Dermis microvascular lymphatic vessel endothelial cell (primary cell): ENCODE measurements at places on chromosomes 1 and 21.

DNA sequence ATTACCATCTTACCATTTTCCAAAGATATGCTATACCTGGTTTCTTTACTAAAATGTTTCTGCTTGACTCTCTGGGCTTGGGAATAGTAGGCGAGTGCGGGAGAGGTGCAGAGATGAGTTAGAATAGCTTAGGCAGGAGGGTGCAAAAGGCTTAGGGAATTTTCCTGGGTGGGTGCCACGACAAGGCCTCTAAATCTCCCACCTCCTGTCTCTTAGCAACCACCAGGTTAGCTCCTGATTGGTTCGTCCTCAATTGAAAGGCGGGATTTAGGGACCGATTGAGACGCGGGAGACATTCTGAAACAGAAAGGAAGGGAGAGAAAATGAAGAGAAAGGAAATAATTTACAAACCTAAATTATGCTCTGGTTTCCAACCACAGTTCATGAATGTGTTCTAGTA lies 3.1 kb downstream of the ACKR1 start:
- DNase-seq = no peak

DNA sequence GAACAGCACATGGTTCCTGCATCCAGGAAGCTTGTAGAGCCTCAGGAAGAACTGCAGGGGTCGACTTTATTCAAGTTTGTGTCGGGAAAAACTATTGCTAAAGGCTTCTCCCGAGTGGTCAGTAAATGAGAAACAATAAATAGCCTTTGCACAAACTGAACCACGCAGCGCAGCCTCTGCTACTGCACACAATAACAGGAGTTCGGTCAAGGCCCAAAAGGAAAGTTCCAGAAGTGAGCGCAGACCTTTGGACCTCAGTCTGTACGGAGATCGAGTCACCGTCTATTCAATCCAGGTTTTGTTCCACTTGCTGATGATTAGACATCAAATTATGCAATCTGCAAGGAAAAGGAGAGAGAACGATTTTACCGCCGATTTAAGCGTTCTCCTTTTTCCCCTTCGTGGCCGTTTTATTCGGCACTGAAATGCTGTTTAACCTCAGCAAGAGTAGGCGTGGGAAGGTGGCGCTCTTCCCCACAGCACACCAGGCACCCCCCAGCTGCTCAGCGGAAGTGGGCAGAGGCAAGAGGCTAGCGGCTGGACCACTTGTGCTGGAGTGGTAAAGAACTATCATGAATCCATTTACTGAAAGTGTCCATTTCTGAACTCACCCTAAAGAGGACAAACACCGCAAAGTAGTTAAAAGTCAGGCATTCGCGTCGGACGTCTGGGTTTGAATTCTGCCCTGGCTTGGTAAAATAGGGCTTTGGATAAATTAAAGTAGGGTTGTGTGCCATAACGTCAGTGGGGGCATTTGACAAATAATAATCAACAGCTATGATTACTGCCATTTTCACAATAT lies 6.1 kb upstream of the LHX8 start:
- no peak for DNase-seq

DNA sequence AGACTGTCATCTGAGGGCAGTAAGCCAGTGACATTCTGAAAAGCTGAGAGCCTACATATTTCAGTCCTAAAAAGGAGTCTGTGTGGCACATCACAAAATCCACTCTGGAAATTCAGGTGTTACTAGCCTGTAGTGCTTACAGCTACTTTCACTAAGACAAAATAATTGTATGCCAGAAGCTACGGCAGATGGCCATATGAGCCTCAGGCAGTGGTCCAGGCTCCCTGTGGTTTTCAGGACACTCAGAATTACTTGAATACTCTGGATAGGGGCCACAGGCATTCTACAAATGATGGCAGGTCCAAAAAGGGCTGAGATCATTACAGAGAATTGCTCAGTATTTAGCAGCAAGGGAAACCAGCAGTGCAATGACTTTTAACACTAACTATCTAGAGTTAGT lies 527.1 kb downstream of the MRPL39 start:
- DNase-seq = no peak

DNA sequence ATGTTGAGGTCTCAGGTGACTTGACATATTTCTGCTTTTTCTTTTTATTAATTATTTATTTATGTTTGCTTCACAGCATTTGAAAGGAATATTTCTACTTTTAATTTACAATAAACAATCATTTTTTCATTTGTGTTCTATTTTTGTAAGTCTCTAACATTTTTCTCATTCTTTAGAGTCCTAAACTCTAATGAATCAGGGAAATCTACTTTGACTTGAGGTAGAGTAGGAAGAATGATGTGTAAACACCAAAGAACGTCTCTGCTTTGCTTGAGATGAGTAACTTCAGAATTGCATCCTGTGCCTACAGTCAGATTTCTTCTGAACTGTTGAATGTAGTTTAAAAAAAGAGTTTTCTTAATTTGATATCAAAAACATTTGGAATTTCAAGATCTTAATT lies 65.2 kb downstream of the CNST start:
- no peak for DNase-seq

- no peak for DNase-seq
These were observed 60.9 kb upstream of the RUNX3 start for GRCh38 chr1:24990779-24991641.

DNA sequence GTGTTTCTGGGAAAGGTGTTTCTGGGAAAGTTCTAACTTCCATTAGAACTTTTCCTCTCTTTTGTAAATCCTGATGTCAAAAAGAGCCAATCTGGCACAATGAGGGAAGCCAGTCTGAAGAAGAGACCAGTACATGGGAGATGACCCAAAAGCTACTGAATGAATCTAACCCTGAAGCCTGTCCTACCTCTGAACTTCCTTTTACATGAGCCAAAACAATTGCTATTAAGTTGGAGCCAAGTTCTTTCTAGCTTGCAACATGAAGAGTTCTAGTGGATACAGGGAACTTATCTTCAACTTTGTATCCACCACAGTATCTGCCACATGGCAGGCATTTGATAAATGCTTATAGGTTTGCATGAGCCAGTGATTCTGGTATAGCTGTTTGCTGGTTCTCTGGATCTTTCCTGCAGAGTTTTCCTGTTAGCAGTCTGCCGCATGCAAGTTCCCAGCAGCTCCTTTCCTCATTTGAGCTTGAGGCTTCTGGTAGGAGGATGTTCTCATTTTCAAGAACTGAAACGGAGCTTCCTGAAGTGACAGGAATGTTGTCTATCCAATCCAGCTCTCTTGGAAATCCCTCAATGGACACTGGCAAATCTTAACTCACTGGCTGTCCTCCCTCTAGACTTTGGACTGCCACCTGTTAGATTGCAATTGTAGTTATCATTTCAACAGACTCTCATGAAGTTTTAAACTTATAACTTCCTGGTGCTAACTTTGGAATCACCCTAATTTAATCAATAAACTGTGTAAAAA lies 73.1 kb upstream of the LPGAT1 start:
- DNase-seq = no peak

- no peak for DNase-seq
These were observed 5.1 kb downstream of the NT5C1A start for GRCh38 chr1:39666772-39667171.

DNA sequence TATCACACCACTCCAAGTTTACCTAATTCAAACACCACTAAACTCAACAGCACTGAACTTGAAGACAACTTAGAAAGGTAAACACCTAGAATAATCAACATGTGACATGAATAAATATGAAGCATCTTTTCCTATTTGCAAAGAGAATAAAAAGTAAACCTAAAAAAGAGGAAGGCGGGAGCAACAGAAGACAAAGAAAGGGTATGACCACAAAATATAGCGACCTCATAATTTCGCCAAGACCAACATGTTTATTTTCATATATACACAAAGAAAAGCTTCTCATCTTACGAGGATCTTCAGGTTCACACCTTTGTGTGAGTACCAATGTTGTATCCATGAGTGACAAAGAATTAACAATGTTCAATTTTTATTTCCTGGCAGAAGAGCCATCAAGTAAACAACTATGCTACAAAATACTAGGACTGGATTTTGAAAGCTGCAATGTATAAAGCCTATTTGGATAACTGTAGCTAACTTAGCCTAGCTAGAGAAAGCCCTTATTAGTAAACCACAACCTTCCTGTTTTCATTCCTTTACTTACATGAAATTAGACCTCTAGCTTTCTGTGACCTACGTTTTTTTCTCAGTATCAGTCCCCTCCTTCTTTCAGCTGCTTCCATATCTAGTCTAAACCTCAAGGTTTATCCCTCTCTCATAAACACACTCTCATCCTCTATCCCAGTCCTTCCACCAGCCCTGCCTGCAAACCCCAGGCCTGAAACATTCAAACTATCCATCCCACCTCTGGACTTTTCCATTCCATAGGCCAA lies 21.3 kb upstream of the PHTF1 start:
- no peak for DNase-seq

DNA sequence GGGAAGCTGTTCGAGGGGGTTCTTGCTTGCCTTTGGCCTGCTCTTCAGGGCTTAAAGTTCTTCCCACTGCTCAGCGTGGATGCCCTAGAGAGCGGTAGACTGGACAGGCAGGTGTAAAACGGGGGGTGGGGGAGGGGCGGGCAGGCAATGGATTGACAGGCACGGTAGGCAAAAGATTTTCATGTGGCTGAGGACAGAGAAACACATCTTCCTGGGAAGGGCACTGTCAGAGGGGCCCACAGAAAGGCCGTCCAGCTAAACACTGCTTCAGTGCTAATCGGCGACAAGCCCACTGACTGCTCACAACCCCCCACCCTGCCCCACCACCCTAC lies 412 bp downstream of the ABCA4 start:
- DNase-seq = no peak

DNA sequence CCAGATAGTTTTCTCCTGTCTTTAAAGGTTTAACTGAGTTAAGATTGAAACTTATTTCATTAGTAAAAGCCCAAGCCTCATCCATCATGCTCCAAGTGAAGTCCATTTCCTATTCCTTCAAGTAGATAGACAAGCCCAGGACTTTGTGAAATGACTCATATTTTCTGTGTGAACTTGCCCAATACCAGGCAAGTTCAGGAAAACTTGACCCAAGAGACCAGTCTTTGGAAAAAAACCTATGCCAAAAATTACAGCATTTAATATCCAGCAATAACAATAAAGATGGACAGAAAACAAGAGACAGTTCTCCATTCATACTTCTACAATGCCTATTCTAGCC lies 405 bp upstream of the RAB29 start:
- peak; percentile 62 for DNase-seq

- peak; percentile 12 for DNase-seq
These were observed 495 bp downstream of the SYNC start for GRCh38 chr1:32701951-32702598.

GRCh38 chr1:182473556-182473955 lies 23.6 kb downstream of the RGSL1 start:
- DNase-seq = no peak

- no peak for DNase-seq
These were observed 7.5 kb upstream of the THEM4 start for GRCh38 chr1:151916726-151917370.

- no peak for DNase-seq
These were observed 38.0 kb upstream of the PPP2R5A start for GRCh38 chr1:212247179-212247721.

- peak; percentile 16 for DNase-seq
These were observed 143.6 kb downstream of the EDEM3 start for GRCh38 chr1:184610876-184611595.

GRCh38 chr21:39663066-39663465 lies 50.3 kb downstream of the B3GALT5 start:
- no peak for DNase-seq

DNA sequence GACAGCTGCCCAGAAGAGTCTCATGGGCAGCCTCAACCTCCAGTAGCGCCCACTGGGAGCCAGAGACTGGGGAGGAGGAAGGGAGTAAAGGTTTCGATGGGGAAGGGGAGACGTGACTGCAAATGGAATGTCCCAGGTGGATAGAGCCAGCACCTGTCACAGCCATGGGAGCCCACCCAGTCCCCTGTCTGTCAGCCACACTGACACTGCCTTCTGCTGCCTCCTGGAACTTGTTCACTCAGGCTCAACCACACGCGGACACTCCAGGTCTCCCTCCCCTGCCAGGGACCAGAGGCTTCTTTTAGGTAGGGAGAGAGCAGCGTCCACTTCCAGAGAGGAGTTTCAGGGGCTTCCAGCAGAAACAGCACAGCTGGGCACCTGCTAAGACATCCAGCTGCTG lies 346.3 kb downstream of the NPHP4 start:
- no peak for DNase-seq

DNA sequence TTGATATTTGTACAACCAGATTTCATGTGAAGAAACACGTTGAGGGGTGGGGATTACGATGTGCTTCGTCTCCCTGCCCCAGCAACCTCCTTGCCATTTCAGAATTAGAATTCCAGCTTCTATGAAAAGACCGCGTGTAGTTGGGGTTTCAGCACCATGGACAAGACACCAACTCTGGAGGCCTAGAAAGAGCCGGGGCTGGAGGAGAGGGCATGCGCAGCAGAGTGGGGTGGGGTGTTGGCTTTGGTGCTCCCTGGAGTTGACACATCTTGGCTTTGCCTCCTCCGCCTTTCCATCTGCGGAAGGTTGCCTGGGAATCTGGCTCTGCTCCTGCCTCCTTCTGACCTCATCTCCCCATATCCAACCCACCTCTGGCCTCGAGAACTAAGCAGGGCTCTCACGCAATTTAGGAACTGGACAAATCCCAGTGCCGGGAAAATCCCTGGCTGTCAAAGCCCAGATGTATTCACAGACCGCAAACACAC lies 11.8 kb downstream of the HTR6 start:
- DNase-seq = peak; percentile 53

DNA sequence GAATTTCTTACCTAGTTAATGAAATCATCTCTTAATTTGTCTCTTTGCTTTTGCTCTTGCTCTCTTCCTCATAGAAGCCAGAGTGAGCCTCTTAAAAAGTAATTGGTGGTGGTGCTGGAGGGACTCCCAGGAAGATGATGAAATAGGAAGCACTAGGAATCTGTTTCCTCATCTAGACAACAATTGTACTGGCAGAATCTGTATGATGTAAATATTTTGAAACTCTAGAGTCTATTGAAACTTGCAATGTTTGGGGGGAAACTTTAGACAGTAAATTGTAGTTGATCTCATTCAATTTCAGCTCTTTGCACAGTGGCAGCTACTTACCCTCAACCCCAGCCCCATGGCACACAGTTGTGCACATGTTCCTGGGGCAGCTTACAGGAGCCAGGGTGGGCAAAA lies 10.6 kb downstream of the RGSL1 start:
- no peak for DNase-seq
